Calu3 (cell line): ENCODE measurements at places on chromosomes 4 and X. TPM values are rescaled to one million over a fixed set of nuclear protein-coding genes. Genes with fewer than 3 reads are reported as not detected.

The PHOX2B gene
- total RNA-seq = not detected in 2 replicates

The FGF16 gene
- total RNA-seq = not detected in 2 replicates

The ZDHHC15 gene
- not detected in 2 replicates for total RNA-seq

- no peak for DNase-seq
These were observed 167.3 kb downstream of the SLIT2 start for GRCh38 chr4:20418861-20419451.

GRCh38 chr4:76745240-76745639 is 152.7 kb downstream of the SOWAHB start:
- no peak for DNase-seq

DNA sequence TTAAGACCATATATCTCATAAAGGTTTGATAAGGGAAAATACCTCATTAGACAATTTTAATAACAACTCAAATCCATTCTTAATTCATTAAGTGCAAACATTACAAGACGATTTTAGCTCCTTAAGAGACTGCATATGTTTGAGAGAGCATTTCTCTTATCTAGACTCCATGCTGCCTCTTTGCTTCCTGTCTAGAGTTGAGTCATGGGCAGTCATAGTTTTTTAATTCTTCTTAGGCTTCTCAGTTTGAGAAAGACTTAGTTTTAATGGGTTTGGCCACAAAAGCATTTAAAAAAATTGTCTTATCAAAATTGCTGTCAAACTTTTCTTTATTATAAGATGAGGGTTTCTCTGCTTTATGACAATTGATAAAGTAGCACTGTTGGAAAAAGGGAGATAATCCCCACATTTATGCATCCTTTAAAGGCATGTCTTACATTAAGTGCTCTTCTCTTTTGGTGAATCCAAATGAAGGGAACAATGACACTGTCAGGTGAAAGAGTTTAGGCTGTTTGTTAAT is 713.4 kb downstream of the PCDH18 start:
- DNase-seq = no peak

GRCh38 chrX:133868682-133869081 is 116.7 kb downstream of the GPC3 start:
- DNase-seq = no peak

DNA sequence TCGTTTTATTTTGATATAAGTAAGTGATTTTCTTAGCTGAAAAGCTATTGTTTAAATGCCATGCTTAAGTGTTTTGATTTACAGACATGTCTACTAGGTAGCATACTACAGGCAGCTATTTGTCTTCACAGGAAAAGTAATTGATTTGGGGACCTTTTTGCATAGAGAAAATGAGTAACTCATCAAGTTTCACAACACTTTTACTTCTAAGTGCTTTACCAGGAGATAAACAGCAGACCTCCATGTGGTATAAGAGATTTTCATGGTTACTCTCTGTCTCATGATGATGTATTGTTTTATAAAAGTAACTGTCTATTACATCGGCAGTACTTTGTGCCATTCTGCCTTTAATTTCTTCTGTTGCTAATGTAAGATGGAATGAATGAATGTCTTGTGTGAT is 28.7 kb downstream of the RBPJ start:
- no peak for DNase-seq

- no peak for DNase-seq
These were observed 110.8 kb downstream of the PWWP3B start for GRCh38 chrX:106278951-106279350.

DNA sequence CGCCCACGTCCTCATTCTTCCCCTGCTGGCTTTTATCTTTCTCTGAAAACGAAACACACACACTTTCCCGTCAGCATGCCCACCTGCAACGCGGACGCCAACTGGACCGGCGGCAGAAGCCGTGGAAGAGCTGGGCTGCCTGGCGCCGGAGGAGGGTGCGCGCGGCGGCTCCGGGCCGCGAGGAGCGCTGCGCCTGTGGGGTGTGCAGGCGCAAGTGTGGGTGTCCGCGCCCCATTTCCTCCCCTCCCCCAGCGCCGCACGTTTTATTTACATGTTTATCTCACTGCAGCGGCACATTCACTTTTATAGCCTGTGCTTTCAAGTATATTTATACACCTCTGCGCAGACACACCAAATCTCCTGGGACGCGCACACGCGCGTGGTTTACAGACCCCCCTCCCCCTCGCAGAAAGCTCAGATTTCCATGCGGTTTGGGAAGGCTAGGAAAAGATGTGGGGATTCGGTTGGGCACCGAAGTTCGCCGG is 1.5 kb downstream of the PITX2 start:
- DNase-seq = no peak

DNA sequence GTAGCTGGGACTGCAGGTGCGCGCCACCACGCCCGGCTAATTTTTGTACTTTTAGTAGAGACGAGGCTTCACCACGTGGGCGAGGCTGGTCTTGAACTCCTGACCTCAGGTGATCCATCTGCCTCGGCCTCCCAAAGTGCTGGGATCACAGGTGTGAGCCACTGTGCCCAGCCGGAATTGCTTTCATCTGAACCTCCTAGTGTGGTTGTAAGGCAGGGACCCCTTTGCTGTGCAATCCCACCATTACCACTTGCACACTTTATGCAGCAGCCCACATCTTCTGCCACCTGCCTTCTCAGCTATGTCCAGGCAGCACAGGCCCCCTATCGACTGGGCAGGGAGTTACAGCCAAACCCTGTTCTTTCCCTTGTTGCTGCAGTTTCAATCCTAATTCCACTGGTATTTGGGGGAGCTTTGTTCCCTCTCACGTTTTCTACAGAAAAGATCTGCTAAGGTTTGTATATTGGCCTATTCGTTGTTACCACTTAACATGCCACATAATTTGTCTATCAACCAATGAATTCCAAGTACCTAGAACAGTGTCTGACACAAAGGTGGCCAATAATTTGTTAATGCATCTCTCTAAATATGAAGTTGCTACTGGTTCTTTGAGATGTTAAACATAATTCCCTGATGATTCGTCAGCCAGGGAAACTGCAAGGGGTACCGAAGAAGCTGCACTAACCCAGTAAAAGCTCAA is 6.5 kb downstream of the RPL39 start:
- DNase-seq = peak; percentile 62

- DNase-seq = no peak
These were observed 20.2 kb upstream of the RRAGB start for GRCh38 chrX:55697381-55697780.
